ENCODE measurements at places on chromosomes 13 and 19.

DNA sequence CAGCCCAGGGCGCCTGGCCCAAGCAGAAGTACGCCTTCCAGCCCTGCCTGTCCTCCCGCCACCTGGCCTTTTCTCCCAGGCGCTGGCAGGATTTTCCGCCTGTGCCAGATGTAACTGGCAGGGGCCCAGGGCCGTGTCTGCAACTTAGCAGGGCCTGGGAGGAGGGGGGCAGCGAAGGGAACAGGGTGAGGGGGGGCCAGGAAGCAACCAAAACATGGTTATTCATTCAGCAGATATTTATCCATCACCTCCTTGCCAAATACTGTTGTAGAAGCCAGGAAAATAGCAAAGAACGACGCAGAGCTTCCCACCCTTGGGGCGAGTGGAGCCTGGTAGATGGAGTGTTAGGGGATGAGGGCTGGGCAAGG lies 5.6 kb downstream of the TLE6 start:
- DNase-seq, result peak; percentile 96

DNA sequence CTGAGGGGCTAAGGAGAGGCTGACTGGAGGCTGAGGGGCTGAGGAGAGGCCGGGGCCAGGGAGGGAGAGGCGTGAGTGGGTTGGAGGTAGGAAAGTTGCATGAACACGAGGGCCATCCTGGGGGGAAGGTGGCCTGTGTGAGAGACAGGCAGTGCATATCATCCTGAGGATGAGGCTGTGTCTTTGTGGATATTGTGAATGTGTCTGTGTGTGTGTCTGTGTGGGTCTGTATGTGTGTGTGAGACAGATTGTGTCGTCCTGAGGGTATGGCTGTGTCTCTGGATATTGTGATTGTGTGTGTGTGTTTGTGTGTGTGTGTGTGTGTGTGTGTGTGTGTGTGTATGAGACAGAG lies 422 bp downstream of the ZNF71 start:
- DNase-seq, result no peak

DNA sequence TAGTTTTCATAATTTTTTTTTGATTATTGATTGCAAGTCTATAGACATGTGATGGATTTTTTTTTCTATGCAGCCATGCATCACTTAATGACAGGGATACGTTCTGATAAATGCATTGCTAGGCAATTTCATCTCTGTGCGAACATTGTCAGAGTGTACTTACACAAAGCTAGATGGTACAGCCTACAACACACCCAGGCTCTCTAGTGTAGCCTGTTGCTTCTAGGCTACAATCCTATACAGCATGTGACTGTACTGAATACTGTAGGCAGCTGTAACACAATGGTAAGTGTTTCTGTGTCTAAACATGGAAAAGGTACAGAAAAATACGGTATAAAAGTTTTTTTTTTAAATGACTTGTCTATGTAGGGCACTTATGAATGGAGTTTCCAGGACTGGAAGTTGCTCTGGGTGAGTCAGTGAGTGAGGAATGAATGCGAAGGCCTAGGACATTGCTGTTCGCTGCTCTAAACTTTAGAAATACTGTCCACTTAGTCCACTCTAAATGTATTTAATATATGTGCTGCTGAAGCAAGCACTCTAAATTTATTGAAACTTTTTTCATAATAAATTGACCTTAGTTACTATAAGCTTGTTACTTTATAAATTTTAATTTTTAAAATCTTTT lies 20.3 kb downstream of the SPATA13 start:
- no peak for DNase-seq

GRCh38 chr19:46718157-46718933 lies 1.4 kb upstream of the PRKD2 start:
- no peak for DNase-seq

DNA sequence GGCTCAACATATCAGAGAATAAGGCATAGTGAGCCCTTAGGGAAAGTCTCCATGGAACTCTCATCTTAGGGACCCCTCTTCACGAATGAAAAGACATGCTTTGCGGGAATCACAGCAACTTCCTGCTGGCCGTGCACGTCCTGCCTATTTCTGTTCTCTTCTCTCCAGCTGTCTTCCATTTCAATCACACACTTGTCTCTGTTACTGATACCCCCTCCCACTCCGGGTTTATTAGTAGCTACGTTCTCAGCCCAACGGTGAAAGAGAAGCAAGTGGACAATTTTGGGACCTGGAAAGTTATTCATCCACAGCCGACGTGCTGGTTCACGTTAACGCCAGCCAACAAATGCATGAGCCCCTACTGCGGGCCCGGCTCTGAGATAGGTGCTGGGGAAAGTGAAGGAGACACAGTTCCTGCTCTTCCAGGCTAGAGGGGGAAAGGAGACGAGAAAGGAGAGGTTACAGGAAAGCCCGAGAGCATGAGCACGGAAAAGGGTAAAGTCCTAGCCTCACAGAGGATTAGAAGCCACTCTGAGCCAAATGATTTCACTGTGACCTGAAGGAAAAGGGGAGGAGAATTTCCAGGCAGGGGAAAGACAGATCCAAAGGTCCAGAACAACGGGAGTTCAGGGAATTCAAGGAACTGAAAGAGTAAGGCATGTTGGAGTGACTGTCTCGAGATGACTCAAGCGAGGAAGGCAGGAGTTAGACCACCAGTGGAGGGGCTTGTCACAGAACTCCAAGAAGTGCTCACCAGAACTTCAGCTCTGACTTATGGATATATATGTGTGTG lies 81.8 kb upstream of the CLDN10 start:
- DNase-seq, result no peak

- peak; percentile 58 for DNase-seq
These were observed 21.7 kb upstream of the LAMP1 start for GRCh38 chr13:113275387-113275786.

- no peak for DNase-seq
These were observed 525.1 kb upstream of the NBEA start for GRCh38 chr13:34416971-34417380.

- no peak for DNase-seq
These were observed 4.0 kb downstream of the COL5A3 start for GRCh38 chr19:10006335-10006708.

DNA sequence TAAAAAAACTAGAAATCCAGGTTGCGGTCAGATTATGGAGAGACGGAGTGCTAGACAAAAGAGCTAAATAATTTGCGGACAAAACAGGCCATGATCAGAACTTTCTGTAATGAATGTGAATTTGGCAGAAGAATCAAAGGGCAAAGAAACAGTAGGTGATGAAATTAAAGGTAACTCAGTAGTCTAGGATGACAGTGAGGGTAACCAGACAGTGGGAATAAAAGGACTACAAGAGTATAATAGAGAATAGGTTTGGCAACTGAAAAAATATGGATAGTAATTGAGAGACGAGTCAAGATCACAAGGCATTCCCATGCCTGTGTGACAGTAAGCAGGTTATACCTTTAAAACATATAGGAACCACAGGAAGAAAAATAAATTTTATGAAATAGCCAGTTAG lies 35.9 kb downstream of the CAB39L start:
- no peak for DNase-seq

DNA sequence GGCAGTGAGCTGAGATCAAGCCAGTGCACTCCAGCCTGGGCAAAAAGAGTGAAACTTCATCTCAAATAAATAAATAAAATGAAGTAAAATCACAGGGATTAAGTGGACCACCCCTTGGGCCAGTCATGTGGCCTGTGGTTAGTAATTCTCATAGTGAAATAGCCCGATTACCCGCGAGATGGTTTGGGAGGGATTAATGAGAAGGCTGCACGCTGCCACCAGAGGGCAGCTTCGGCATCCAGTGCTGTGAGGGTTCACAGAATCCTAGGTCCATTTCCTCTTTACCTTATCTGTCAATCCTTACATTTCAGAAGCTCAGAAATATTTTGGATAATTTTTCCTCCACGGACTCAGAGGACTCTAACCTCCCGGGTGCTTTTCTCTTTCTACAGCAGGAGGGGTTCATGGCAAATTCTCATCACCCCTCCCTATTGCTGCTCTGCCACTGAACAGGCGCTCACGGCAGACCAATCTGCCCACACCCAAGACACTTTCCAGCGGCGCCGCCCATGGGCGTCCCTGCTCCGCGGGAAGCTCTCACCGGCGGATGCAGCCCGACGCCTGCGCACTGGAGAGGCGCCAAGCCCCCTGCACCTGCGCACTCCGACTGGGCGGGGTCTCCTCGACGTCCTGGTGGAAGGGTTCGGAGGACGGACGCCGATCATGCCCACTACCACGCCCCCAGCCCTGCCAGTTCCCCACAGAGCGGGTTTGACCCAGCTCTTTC lies 11.0 kb downstream of the ZNF835 start:
- no peak for DNase-seq

DNA sequence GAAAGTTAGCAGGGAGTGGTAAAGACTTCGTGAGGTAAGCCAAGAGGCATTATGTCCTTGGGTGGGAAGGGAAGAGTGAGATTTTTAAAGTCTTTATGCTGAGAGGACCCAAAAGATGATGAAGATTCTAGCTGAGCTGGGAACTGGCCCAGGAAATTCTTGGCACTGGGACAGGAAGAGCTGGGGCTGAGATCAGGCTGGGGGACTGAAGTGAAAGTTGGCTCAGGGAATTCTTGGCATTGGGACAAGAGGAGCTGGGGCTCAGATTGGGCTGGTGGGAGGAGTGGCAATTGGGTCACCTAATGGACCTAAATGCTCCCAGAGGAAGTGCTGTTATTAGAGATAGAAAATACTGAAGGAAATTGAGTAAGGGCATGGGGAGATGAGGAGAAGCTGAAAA lies 8.8 kb downstream of the SCEL start:
- DNase-seq, result no peak

GRCh38 chr19:1567848-1568227 lies 287 bp downstream of the MEX3D start:
- DNase-seq, result no peak

DNA sequence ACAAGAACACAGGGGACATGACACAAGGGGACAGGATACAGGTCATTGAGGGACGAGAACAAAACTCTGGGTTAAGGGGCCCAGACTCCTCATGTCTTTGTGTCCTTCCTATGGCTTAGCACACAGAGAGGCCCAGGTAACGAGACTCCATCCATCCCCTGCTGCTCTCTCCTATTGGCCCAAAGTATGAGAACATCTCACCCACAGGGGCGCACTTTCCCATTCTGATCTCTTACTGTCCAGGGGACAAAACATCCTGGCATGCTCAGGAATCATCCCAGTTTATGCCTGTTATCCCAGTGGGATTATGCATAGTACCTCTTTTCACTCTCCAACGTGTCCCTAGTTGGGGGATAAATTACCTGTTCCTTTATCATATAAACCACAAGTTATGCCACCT lies 19.2 kb downstream of the C13orf42 start:
- no peak for DNase-seq

GRCh38 chr13:64276232-64276631 lies 2860.6 kb upstream of the PCDH20 start:
- DNase-seq, result no peak

DNA sequence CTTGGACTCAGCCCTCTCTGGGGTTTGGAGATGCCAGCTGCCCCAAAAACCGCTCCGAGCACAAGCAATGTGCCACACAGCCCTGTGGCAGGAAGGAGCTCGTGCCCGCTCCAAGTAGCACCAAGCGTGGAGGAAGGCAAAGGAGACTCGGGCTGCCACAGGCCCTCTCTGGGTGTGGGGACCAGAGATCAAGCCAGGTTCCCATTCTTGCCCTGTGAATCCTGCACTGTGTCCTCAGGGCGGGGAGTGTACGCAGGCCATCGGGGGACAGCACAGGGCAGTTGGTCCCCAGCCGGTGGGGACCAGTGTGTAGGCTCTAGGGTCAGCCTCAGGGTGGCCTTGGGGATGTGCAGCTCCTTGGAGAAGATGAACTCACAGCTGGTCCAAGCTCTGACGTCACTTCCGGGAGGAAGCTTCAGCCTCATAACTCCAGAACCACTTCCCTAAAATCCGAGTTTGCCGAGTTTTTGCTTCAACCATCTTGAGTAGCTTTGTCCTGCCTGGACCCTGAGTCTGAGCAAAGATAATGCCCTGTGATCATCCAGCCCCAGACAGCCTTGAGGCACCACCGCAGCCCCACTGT lies 9.3 kb upstream of the CPAMD8 start:
- DNase-seq, result no peak
